ENCODE measurements at places on chromosomes 16 and 17.

- no peak for DNase-seq
These were observed 48.5 kb downstream of the VAC14 start for GRCh38 chr16:70752426-70752825.

- DNase-seq: no peak
These were observed 202.2 kb upstream of the CHMP6 start for GRCh38 chr17:80789356-80789902.

GRCh38 chr17:17823433-17824118 is 13.2 kb downstream of the SREBF1 start:
- no peak for DNase-seq

DNA sequence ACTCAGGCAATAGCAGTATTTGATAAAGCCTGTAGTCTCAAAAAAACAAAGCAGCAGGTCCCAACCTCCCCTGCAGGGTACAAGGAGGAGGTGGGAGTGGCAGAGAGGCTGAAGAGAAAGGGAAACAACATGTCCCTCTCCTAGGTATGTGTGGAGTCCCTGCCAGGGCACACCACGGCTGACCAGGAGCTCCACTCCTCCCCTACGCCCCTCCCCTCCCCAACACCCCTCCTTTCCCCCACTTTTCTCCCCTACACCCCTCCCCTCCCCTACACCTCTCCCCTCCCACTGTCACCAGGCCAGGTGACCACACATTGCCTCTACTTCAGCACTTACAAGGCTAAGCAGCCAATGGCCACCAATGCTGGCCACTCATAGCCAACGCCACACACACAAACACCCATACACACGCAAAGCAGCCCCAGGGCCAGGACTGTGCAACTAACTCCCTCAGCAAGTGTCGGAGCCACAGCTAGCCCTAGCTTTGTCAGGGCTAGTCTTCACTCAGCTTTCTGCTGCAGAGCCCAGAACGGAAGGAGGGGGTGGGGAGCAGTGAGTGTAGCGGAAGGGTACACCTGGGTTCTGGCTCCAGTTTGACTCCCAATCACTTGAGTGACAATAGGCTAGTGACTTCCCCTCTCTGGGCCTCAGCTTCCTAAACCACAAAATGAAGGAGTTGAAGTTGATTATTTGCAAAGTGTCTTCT is 8.2 kb downstream of the CAVIN1 start:
- DNase-seq: no peak

DNA sequence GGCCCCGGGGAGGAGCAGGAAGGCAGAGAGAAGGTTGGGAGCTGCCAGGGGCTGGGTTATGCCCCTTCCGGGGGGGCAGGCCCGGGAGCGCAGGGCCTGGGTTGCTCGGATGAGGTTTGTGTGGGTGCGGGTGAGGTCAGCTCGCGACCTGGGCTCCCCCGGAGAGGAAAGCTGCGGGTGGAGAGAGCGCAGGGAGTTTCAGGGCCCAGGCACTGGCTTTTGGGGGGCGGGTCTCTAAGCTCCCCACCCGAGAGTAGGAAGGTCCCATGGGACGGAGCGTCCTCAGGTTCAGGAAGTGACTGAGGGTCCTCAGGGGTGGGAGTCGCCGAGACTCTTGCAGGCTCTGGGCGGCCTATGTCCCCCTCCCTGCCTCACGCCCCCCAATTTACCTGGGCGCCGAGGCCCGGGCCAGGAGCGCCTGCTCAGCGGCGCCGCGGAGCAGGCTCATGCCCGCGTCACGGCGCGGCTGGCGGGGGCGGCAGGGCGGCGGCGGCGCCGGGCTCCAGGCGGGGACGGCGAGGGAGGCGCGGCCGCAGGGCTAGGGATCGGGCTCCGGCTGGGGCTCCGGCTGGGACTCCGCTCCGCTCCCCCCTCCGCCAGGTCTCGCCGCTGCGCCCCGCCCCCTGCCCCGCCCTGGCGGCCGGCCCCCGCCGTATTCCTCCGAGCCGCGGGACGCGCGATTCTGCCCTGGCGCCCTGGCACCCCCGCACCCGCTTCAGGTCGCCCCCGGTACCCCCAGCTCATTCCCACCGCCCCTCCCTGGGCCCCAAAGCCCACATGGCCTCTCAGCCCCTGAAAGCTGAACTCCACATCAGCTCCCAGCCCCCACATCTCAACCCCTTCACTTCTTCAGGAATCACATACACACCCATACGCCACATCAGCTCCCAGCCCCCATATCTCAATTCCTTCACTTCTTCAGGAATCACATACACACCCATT is at the start of gene DOK4:
TSS of gene DOK4 (minus strand) at position 578 of the 942 bp plus-strand sequence. CDS start 6,986 bp downstream, outside the sequence.
- DNase-seq: no peak

GRCh38 chr17:74176546-74177001 is 26.9 kb upstream of the RPL38 start:
- DNase-seq: no peak

- DNase-seq: no peak
These were observed 16.2 kb upstream of the PVALEF start for GRCh38 chr17:81148986-81149533.

- no peak for DNase-seq
These were observed 26.8 kb upstream of the KDM6B start for GRCh38 chr17:7807206-7807605.

GRCh38 chr17:4074831-4075495 is 67.9 kb downstream of the ZZEF1 start:
- DNase-seq: no peak

- no peak for DNase-seq
These were observed 151.7 kb downstream of the PRKCB start for GRCh38 chr16:23987443-23987842.

DNA sequence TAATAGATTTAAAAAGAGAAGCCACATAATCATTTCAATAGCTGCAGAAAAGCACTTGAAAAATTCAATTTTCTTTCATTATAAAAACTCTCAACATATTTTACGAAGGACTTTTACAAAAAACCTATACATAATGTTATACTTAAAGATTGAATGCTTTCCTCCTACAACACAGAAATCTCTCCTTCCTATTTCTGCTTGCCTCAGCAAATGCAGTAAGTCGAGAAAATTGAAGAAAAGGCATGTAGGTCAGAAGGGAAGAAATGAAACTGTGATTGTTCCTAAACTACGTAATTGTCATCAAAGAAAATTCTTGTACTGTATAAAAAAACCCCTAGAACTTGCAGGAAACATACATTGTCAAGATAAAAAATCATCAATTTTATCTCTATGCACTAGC is 267.1 kb downstream of the BCAS3 start:
- DNase-seq: no peak

DNA sequence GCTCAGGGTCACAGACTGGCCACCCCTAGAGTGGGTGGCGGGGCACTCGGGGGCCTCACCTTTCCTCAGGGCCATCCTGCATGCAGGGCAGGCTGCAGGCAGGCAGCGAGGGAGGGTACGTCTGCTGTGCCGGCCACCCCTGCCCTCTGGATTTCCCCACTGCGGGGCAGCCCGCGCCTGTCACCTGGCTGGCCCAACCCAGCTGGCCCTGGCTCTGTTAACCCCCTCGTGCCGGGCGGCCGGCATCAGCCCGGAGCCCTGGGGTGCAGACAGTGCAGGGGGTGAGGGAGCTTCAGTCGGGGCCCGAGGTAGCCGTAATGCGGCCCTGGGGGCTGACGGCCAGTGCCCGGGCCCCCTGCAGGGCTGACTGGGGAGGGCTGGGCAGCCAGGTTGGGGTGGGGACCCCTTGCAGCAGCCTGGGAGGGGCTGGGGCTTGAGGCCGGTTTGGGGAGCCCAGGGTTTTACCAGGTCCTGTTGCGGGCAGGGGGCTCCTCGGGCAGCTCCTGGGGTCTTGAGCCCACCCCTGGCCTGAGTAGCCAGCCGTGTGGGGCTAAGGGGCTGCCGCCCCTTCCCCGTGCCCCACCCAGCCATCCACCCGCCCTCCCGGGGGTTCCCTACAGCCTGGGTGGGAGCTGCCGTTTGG is at the start of gene IGFALS:
TSS of gene IGFALS (minus strand) at position 128 of the 643 bp plus-strand sequence. CDS start at position 75, 53 bp downstream.
- no peak for DNase-seq

DNA sequence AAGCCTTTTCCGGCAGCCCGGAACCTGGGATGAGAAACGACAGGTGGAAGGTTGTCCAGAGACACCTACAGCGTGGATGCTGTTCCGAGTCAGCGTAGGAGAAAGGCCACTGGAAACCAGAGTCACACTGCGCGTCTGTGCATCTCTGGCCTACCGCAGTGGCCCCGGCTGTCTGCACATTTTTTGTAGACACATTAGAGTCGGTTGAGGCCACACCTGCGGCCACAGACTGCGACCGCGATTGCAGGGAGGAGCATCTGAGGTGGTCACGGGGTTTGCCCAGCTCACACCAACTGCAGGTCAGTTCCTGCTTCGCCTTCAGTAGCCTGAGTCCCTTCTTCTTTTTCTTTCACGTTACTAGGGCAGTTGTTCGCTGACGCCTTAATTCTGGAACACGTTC is 52.4 kb downstream of the WDR45B start:
- DNase-seq: no peak

- no peak for DNase-seq
These were observed 39.9 kb downstream of the SNX29 start for GRCh38 chr16:12016291-12016947.

DNA sequence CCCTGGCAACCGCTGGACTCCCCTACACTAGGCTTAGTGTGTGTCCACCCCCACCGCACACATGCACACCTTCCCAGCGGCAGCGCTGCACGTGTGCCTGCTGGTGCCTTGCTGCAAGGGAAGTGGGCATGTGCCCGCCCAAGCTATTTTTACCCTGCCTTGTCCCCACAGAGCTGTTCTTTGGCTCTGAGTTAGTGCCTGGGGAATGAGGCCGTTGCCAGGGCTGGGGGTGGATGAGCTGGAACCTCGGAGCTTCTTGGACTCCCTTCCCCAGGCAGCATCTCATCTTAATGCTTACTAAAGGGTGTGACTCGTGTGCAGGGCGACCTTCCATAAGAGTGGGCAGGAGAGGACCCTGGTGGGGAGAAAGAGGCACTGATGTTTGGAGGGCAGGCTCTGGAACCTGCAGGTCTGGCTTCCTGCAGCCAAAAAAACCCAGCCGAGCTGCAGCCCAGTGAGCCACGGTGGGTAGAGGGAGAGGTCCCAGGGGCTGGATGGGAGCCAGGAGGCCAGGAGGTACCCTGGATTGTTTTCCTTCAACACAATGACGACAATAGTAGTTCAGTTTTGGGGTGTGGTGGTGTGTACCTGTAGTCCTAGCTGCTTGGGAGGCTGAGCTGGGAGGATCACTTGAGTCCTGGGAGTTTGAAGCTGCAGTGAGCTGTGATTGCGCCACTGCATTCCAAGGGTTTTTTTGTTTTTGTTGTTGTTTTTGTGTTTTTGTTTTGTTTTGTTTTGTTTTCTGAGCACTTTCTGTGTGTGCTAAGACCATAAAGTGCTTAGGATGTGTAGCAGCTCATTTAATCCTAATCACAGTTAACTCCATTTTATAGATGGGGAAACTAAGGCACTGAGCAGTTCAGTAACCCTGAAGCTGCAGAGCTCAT is 119.1 kb downstream of the RAB11FIP4 start:
- DNase-seq: no peak

DNA sequence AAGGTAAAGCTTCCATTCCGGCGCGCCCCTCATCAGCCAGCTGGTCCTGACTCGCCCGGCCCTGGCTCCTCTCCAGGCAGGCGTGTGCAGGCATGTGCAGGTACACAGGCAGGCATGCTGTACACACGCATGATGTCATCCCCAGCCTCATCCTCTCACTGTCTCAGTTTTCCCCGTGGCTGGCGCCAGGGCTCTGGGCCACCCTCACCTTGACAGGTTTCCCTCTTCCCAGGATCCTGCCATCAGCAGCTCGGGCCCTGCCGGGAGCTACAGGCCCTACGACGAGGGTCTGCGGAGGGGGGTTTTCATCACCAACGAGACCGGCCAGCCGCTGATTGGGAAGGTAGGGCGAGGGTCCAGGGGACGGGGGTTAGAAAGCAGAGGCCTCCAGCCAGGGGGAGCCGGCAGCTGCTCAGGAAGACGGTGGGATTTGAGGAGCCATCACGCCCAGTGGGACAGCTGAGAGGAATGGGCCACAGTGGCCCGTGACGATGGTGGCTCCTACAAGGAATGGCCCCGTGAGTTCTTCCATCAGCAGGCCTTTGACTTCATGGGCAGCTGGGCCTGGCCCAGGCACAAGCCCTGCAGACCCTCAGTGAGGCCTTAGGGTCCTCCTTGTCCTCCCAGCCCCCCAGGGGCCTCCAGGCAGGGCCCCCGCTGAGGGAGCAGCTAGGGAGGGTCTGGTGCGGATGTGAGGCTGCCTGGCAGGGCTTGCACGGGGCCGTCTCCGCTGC is 8.5 kb downstream of the GAA start:
- no peak for DNase-seq

DNA sequence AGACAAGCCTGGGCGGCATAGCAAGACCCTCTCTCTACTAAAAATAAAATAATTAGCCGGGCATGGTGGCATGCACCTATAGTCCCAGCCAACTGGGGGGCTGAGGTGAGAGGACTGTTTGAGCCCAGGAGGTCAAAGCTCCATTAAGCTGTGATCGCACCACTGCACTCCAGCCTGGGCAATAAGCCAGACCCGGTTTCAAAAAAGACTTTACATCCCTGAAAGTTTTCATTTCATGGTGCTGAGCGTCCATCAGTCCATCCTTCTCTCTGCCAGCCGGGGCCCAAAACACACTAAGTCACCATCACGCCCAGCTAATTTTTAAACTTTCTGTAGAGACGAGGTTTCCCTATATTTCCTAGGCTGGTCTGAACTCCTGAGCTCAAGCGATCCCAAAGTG is 10.6 kb downstream of the RAB40B start:
- no peak for DNase-seq

DNA sequence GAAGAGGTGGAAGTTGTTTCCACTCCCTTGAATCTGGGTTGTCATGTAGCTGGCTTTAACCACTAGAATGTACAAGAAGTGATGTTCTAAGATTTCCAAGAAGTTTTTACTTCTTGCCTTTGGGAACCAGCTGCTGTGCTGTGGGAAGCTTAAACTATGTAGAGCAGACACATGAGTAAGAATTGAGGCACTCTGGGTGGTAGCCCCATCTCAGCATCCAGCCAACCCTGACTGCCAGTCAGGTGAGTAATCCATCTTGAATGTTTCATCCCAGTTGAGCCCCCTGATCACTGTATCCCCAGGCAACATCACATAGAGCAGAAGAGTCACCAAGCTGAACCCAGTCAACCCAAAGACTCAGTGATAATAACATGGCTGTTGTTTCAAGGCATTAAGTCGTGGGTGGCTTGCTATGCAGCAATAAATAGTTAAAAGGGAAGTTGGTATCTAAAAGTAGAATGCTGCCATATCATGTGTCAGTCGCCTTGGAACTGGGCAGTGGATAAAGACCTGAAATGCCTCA is 62.8 kb upstream of the GPR139 start:
- no peak for DNase-seq

- DNase-seq: no peak
These were observed 224.7 kb upstream of the IRX3 start for GRCh38 chr16:54511222-54511731.

GRCh38 chr17:50904518-50905459 is 38.6 kb upstream of the TOB1 start:
- DNase-seq: peak; percentile 86

Measured in NCI-H2081 treated with DMSO at 0.1 percent for 48 hours (cell line).